ENCODE measurements at places on chromosomes 11 and 22.

DNA sequence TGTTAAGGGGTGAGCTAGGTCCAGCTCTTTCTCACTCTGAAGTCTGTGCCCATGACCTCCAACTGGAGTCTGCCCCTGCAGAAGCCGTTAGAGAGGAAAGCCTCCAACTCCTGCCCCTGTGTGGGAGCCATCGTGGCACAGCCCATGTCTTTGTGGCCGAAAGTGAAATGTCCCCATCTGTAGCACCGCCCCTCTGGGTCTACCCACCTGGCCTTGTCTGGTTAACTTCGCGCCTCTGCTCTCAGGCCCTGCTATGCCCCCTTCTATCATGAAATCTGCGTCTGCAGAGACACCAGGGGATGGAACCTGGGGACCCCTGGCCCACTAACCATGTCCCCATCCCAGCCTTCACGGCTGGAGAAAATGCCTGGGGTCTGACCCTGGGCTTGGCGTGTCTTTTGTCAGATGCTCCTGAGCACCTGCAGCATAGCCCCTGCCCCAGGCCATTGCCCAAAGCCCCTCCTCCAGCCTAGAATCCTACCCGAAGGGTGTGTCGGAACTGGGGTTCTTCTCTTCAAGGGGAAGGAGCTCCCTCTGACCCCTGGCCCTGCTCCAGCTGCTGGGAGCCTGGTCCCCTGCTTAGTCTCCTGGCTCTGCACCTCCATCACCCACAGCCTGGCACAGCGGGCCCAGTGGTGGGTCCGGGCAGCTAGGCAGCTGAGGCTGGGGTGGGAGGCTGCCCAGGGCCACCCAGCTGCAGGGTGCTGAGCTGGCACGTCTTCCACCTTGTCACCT, 35.8 kb upstream of the HMOX1 start:
- no peak for DNase-seq

DNA sequence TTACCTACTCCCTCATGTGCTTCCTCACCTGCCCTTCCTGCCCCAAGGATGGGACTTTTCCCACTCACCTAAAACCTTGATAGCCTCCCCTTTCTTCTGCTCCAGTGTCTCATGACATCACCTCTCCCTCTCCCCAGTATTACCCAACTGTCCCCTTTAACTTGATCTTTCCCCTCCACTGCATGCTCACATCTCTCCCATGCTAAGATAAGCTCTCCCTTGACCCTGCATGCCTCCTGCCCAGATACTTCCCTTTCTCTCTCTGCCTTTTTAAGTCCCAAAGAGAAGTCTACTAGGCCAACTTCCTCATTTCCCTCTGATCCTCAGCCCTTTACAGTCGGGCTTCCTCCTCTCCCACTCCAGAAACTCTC, 14.8 kb downstream of the CD3E start:
- DNase-seq, result no peak

- DNase-seq, result no peak
These were observed 26.2 kb downstream of the TBC1D22A start for GRCh38 chr22:46788441-46789172.

GRCh38 chr22:44025171-44026065, 1.3 kb downstream of the PARVB start:
- DNase-seq, result no peak

DNA sequence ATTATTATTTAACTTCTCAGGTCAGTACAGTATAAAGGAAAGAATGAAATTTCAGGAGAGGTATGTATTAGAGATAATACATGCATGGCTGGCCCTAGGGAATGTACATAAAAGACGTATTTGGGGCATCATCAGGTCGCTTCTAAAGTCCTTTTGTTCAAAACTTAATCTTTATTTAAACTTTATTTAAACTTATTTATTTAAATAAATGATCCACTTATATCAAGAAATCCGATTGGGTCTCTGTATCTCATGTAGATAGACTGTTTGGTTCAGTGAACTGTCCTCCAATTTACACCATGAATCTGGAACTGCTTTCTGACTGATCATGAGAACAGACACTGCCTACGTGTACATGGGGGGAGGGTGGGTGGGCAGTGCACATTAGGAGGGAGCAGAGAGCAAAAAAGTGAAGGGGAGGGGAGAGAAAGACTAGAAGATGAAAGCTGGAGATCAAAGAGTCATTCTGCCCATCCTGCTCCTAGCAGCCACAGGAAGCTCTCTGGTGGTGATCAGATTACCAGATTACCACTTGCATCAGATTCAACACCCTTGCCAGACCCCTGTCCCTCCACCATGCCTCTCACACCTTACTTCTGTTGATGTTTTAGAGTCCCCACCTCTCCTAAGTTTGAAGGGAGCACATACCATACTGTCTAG, 92.1 kb upstream of the MTMR2 start:
- no peak for DNase-seq
